ENCODE measurements at places on chromosomes 11 and 22.
A peak's percentile ranks its signal among the peaks of the same experiment; 100 is the strongest.

DNA sequence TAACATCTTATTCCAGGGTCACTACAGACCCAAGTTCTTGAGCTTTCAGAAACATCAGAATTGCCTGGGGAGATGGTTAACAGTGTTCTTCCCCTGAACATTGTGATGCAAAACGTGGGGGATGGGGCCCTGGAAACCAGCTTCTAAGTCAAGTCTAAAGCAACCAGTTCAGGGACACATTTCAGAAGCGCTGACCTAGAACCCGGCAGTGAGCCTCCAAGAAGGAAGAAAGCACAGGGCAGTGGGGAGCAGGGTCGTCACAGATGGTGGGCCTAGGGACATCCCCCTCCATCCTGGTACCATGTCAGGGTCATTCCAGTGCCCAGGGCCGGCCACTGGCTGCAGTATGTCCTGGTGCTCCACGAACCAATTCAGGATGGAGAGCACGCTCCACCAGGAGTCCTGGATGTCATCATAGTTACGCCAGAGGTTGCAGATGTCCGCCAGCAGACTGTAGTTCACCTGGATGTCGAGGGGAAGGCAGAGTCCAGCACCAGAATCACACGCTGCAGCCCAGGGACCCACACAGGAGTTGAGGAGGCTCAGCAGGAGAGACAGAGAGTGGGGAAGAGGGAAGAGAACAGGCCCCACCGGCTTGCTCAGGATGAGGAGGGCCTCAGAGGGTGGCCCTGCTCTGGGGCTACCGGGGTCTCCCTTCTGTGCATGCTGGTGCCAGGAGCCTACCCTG lies 5.0 kb downstream of the NAGA start:
- DNase-seq = no peak

GRCh38 chr22:23621082-23621780 lies 10.9 kb downstream of the DRICH1 start:
- DNase-seq = no peak

DNA sequence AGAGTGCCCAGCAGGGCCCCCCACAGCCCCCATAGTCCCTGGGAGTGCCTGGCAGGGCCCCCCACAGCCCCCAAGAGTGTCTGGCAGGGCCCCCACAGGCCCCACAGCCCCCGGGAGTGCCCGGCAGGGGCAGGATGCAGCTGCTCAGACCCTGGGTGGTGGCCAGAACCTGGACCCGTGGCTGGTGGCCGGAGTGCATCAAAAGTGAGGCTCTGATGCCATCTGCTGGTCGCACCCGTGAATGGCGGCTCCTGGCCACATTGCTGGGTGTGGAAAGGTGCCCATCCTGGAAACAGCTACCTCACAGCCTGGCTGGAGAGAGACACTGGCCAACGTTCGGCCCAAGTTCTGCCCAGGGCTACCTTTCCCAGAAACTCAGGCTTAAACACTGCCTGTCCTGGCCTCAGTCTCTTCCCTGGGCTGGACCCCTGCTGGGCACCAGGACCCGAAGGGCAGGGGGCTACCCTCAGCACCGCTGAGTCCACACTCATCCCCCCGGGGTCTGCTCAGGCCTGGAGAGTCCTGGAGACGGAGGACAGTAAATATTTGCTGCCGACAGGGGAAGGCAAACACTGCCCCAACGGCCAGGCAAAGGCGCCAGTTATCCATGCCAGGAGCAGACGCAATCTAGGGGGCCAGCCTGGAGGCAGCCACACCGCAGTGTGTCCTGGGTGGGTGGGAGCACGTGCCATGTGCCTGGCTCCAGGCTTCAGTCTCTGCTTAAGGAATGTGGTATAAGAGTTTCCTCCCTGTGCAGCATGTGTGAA lies 4.4 kb downstream of the INS start:
- peak; percentile 60 for DNase-seq

DNA sequence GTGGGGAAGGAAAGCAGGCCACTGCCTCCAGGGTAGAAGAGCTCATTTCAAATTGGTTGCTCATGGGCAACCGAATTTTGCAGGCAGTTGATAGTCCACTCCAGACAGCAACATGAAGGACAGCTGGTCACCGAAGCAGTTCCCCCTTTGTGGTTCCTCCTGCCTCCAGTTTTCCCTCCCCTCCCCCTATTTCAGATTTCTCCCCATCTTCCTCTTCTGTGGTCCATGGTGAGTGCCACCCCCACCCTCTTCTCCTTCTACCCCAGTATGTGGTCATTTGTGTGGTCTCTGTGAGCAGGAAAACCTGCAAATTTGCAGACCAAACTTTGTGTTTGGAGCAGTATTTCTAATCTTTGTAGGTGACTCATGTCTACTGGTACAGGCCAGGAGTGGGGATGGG lies 38.2 kb upstream of the PAK1 start:
- no peak for DNase-seq

DNA sequence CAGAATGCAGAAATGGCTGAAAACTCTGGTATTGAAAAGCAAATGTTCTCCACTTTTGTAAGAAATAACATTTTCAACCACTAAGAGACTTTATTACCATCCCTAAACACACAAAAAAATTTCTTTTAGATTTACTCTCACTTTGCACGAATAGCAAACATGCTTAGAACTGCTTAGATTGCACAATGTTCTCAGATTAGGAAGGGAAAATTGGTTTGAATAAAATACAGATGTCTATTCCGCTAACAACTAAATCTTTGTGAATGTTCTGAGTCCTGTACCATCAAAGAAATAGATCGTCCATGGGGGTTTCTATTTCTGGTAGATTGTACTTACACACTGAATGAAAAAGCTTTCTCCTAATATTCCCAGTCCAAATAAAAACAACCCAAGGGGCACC lies 40.1 kb downstream of the BDNF start:
- DNase-seq = no peak

All from dorsolateral prefrontal cortex (tissue), 122 donors.